ENCODE measurements at places on chromosomes 6 and 20. TPM values are rescaled to one million over a fixed set of nuclear protein-coding genes. Genes with fewer than 3 reads are reported as not detected.

Gene SMLR1
- total RNA-seq: not detected

- DNase-seq: no peak
These were observed 1159.8 kb upstream of the EYS start for GRCh38 chr6:66866801-66867200.

DNA sequence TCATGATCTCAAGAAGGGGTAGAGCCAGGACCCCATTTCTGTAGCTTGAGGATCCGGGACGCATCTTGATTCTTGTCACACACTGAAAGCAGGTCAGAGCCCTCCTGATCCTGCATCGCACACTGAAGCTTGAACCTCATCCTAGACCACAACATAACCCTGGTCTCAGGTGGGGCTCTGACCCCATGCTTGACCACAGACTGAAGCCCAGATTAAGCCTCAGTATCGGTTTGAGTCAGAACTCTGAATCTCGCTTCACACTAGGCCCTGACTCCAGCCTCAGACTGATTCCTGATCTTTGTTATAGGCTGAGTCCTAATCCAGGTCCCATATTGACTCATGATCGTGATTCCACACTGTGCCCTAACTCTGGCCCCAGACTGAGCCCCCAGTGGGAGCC is 8.5 kb upstream of the RSPO4 start:
- no peak for DNase-seq

DNA sequence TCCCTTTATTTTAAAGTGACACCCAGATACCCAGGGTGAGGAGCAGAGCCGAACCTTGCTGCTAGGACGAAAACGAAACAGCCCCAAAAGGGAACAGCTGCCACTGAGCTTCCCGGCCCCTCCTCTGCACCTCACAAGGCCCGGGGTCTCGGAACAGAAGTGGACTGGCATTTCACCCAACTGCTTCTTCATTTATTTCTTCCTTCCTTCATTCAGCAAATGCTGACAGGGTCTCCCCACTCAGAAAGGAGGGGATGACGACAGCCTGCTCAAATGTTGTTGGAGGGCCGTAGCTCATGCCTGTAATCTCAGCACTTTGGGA is 220.3 kb downstream of the PREX1 start:
- no peak for DNase-seq

Gene OOEP
- not detected for total RNA-seq

- DNase-seq: no peak
These were observed 114.6 kb upstream of the RIPOR2 start for GRCh38 chr6:25050356-25050755.

DNA sequence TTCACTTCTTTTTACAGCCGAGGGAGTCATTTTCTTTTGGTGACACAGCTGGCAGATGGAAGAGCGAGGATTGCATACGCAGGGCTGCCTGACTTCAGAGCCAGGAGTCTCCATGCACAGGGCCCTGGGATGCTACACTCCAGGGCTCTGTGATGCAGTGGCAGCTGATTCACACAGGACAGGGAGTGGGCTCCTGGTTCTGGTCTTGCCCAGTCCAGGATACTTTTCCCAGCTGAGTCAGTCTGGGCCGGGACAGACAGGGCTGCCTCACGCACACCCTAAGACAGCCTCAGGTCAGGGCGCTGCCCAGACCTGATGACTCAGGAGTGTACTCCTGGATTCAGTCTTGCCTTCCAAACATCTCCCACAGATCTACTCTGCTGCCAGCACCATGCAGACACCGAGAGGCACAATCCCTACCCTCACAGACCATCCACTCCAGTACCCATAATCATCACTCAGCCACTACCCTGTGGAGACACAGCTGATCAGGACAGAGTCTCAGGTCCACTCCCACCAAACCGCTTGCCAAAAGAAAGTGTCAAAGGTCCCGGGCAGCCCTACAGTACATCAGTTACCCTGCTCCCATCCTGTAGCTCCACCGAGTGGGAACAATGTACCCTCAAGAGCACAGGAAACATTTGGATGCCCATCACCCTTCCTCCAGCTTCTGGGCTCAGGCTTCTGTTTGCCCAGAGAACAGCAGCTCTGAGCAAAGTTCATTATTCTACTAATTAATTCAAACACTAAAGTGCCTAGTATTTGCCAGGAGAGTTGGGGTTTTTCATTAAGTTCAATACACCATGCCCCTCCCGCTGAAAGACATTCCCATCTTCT is 11.5 kb downstream of the SDC4 start:
- no peak for DNase-seq

DNA sequence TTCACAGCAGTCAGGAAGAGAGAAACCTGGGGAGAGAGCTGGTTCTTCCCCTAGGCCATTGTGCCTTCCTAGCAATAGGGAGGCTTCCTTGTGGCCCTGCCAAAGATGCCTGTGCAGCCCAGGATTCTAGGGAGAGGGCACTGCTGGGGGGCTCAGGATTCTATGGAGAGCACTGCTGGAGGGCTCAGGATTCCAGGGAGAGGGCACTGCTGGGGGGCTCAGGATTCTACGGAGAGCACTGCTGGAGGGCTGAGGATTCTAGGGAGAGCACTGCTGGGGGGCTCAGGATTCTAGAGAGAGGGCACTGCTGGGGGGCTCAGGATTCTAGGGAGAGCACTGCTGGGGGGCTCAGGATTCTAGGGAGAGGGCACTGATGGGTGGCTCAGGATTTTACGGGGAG is 25.8 kb downstream of the EDN3 start:
- no peak for DNase-seq

GRCh38 chr6:64085126-64085525 is 449.5 kb downstream of the PHF3 start:
- no peak for DNase-seq

Gene KCNB1
- total RNA-seq: 0.79 TPM

GRCh38 chr6:144835322-144835973 is 550.3 kb downstream of the UTRN start:
- no peak for DNase-seq

DNA sequence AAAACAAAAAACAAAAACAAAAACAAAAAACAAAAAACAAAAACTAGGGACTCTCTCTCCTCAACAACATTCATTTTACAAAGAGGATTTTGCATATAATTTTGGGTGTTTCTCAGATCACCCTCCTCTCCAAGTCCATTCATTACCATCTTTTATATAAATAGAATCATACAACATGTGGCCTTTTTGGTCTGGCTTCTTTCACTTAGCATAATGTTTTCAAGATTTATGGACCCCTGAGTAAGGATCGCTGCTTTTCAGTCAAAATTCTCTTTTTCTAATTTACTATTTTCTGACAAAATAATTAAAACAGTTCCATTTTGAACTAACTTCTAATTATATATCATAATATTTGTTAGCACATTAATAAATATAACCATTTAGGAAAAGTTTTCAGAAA is 94.8 kb downstream of the UBE3D start:
- no peak for DNase-seq

DNA sequence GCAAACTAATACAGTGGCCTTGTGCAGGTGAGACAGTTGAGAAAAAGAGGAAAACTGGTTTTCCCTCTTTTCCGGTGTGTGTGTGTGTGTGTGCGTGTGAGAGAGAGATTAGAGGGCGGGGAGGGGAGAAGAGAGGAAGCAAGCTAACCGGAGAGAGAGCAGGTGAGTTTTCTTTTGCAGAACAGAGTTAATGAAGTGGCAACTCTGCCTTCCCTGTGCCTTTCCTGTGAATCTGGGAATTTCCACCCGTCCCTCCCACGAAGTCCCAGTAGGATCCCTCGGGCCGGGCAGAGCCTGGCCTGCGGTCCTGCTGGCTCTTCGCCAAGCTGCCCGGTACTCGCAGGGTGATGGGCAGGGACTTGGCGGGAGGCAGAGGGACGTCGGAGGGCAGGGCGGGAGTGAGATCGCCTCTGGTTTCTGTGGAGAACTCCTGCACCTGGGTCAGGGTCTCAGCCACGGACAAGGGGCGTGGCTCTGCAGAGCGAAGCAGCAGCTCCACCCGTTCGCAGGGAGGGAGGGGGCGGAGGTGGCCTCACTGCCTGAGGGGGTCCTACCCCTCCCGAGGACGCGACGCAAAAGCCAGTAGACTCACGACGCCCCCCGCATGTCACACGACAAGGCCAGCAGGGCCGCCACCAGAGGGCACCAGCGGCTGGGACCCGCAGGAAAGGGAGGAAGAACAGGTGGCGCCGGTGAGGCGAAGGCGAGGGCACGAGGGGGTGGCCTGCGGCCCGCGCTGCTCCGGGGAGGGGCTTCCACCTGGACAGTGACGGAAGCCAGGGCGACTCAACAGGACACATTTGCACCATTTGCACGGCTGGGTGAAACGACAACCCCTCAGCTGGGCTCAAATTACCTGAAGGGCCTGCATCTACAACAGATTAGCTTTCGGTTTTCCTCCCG is 51.2 kb upstream of the RNF182 start:
- peak; percentile 51 for DNase-seq

Gene SLC24A3
- total RNA-seq: not detected

GRCh38 chr6:139060332-139060731 is 31.8 kb downstream of the ABRACL start:
- no peak for DNase-seq

DNA sequence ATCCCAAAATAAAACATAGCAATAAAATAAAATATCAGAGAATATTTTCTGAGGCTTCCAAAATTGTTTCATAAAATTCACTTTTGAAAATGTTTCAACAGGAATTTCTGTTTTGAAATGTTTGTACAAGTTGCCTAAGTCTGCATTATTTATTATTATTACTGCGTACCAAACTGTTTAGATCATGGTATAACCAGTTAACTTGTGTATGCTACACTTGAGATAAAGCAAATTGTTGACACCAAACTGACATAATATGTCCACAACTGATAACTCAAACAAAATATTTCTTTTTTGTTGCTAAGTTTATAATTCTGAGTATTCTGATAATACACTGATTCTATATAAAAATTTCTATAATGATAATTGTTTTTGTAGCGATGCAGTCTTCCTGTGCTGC is 531.8 kb upstream of the EYS start:
- no peak for DNase-seq

DNA sequence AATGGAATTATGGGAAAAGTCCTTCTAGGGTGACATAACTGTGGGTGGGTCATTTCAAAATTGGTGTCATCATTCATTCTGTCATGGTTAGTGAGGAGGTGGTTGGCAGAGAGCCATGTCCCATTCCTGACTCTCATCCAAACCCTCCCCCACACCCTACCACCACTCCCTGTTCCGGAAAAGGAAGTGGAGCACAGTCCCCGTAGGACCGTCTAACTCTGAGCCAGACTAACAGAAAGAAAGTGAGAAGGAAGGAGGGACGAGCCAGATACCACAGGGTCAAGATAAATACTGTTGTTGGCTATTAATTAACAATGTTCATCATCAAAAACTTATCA is 4.8 kb downstream of the TRIM10 start:
- DNase-seq: peak; percentile 82

DNA sequence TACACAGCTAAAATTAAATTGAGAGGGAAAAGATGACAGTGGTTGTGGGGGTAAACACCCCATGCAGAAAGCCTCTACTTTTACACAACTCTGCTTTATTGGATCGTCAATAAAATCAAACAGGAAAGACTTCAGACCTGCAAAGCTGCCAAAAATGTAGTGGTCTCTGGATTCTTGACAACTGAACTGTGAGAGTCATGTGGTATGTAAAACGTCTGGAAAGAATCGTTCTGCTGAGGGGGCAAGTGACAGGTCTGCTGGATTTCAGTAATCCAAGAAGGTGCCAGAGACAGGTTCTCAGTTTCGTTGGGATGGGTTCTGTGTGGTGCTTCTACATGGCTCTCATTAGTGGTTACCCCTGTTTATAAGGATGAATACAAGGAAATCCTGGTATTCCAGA is 63.3 kb downstream of the TSPYL4 start:
- DNase-seq: no peak

GRCh38 chr20:30288346-30288745 is 969.1 kb upstream of the DEFB115 start:
- DNase-seq: no peak

Gene BPIFB1
- 0.17 TPM for total RNA-seq

DNA sequence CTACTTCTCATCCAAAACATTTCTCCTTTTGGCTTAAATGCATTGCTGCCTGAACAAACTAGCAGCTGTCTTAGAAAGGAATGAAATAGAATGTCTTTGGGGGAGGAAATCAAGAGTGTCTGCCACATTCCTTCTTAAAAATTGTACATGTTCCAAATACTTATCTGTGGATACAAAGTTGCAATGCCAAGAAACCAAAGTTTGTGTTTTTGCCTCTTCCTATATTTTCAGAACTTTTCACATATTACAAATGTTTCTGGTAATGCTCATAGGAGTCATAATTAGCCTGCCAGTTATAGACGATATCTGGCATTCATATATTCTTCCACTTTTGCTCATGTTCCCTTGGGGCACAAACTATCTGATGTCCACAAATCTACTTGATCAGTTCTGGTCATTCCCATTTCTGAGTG is 165.5 kb upstream of the BMP5 start:
- DNase-seq: no peak

- DNase-seq: no peak
These were observed 8.7 kb downstream of the UBR2 start for GRCh38 chr6:42572523-42572922.

- DNase-seq: no peak
These were observed 8.1 kb upstream of the HBS1L start for GRCh38 chr6:135062735-135063134.

DNA sequence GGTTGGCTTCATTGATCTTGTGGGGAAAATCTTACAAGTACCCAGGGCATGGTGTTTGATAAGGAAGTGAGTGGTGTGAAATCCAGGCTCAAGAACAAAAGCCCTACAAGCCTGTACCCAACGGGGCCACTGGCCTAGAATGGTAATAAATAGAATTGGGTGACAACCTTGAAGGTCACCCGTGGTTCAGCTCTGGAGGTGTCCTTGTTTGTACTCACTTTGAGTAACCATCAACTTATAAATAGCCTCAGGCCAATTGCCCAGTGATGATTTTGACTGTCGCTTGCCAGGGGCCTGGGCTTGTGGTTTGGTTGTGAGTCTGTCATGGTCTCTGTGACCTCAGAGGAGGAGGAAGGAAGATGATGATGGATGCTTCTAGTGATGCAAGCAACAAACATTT is 87.8 kb downstream of the PHACTR3 start:
- no peak for DNase-seq

Gene REM1
- total RNA-seq: not detected

GRCh38 chr20:18005170-18005989 is 36.6 kb downstream of the MGME1 start:
- no peak for DNase-seq

Gene FAM50B
- total RNA-seq: 0.86 TPM

DNA sequence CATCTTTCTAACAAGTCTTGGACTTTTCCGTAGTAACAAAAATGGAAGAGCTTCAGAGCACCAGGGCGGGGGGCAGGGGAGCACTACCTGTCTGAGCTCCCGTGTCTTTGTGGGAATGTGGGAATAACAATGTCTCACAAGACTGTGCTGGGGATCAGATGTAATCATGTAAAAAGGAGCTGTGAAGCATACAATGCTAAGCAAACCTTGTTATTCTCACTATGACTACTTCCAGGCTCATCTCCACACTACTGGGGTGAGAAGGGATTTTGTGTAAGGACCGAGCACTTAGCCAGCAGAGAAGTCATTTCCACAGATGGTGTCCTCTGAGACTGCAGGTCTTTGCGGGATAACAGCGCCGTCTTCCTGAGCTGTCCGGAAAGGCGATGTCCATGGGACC is 27.1 kb downstream of the PRR18 start:
- DNase-seq: no peak

GRCh38 chr20:38725148-38725901 is 1.0 kb downstream of the SLC32A1 start:
- DNase-seq: no peak

Gene KHDC1L
- total RNA-seq: 5.4 TPM

Gene HSPA1L
- 0.12 TPM for total RNA-seq

- no peak for DNase-seq
These were observed 24.0 kb downstream of the CMTR1 start for GRCh38 chr6:37456816-37457560.

- no peak for DNase-seq
These were observed 7.8 kb downstream of the MDC1 start for GRCh38 chr6:30709101-30709868.
